ENCODE measurements at places on chromosomes 4 and X.
A peak's percentile ranks its signal among the peaks of the same experiment; 100 is the strongest.

- DNase-seq = no peak
These were observed 260.6 kb downstream of the NKX6-1 start for GRCh38 chr4:84238247-84239090.

DNA sequence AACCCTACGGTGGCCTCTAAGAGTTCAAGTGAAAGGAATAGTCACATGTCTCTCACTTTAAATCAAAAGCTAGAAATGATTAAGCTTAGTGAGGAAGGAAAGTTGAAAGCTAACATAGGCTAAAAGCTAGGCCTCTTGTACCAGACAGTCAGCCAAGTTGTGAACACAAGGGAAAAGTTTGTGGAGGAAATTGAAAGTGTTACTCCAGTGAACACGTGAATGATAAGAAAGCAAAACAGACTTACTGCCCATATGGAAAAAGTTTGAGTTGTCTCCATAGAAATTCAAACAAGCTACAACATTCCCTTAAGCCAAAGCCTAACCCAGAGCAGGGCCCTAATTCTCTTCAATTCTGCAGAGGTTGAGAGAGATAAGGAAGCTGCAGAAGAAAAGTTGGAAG is 51.5 kb upstream of the RAB9B start:
- DNase-seq = no peak

DNA sequence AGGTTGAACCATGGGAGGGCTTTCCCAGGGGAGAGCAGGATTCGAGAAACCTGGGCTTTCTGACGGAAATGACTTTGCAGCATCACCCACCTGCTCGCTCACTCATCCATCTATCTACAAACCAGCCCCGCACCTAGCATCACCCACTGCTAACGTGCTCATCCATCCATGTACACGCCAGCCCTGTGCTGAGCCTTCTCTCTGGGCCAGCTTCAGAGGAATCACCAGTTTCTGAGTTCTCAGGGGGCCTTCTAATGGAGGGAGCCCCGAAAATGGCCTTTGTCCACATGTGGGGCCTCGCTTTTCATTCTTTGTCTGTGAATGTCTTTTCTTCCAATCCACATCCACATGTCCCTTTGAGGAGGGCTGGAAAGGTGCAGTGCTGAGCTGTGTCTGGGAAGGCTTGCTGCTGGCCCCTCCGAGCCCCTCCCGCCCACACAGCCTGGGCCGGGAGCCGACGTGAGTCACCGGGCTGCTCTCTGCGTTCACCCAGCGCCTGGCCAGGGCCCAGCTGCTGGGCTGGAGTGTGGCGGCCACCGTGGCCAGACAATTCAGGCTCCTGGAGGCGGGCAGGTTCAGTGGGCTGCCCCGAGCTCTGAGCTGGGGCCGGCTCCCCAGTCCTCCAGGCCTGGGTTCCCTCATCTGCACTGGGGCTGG is 14.7 kb downstream of the SORCS2 start:
- DNase-seq = no peak

- peak; percentile 49 for DNase-seq
These were observed 220.7 kb downstream of the CAMK2D start for GRCh38 chr4:113540859-113541258.

GRCh38 chr4:37542706-37543105 is 143.5 kb downstream of the RELL1 start:
- no peak for DNase-seq
